ENCODE measurements at places on chromosomes 11 and 22.

- DNase-seq = no peak
Measured at GRCh38 chr11:100543386-100543785, 143.7 kb upstream of the ARHGAP42 start.

- no peak for DNase-seq
Measured at GRCh38 chr11:112658431-112658878, 302.8 kb upstream of the NCAM1 start.

GRCh38 chr11:118902336-118903203 is 18.9 kb downstream of the CXCR5 start:
- DNase-seq = no peak

DNA sequence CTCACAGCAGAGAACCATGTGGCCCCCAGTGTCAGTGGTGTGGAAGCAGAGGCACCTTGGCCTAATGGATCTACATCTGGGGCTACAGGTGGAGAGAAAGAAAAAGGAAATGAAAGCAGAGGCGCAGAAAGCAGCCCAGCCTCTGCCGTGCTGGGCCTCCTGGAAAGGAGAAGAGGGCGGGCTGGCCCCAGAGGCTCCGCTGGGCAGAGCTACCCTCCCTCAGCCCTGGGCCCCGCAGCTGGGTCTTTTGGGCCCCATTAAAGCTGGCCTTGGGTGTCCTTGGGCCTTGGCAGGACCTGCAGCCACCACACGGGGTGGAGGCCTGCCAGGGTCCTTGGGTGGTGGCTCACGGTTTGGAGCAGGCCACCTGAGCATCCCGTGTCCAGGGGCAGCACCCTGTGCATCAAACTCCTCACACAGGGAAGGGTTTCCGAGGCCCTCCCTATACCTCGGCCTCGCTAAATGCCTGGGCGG is 31.6 kb upstream of the GAL start:
- no peak for DNase-seq

DNA sequence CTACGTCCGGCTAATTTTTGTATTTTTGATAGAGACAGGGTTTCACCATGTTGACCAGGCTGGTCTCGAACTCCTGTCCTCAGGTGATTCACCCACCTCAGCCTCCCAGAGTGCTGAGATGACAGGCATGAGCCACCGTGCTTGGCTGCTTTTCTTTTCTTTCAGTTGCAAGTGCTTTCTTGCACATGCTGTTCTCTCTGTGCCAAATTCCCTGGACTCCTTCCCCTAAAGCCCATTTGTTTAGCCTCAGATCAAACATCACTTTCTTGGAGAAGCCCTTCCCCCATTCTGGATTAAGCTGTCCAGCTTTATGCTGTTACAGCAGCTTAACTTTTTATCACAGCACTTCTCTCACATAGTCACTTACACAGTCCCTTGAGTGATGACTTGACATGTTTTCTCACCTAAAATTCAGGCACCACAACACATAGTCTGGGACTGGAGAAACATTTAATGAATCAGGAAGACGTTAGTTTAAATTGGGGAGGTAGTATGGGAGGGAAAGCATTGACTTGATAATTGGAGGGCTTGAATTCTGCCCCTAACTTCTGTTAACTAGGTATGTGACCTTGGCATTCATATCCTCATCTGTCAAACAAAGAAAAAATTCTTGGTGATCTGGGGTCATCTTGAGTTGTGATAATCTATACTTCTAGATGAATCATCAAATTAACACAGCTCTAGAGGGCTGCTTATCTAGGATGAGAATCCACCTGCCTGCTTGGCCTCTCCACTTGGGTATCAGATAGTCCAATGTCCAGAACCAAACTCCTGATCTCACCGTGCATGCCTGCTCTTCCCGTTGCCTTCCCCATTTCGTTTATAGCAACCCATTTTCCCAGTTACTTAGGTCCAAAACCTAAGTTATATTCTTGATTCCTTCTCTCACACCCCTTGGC is 18.4 kb downstream of the ACO2 start:
- no peak for DNase-seq

GRCh38 chr22:24772493-24773220 is 1.9 kb downstream of the PIWIL3 start:
- DNase-seq = no peak

DNA sequence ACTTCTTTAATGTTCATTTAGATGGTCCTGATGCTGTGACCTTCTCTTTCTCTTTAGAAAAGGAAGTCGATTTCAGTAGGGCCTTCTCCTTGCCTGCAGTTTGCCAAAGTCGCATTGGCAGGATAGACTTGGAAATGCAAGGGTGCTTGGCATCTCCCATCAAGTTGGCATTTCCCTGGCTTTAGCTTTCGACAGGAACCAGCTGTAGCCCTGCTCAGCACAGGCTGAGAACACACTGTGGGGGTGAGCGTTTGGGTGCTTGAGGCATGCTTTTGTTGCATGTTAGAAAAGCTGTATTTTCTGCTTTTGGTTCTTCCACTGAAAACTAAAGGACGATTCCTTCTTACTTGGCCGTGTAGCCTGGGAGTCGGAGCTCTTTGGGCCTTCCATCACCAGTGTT is 37.7 kb downstream of the LDLRAD3 start:
- DNase-seq = no peak

DNA sequence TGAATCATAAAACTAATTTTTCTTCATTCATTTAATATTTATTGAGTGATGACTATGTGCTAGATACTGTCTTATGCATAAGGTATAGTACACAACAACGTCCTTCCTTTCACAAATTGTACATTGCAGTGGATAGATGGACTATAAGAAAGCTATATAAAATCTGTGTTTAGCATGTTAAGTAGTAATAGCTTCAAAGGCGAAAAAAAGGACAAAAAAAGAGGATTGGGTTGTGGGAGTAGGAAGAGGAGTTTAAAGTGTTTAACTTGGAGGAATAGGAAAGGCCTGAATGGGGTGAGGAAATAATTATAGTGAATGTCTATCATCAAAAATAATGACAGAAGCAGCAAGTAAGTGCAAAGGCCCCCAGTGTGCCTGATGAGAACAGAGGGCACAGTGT is 565.4 kb upstream of the LUZP2 start:
- no peak for DNase-seq

GRCh38 chr11:120674542-120674941 is 163.0 kb downstream of the GRIK4 start:
- DNase-seq = no peak

DNA sequence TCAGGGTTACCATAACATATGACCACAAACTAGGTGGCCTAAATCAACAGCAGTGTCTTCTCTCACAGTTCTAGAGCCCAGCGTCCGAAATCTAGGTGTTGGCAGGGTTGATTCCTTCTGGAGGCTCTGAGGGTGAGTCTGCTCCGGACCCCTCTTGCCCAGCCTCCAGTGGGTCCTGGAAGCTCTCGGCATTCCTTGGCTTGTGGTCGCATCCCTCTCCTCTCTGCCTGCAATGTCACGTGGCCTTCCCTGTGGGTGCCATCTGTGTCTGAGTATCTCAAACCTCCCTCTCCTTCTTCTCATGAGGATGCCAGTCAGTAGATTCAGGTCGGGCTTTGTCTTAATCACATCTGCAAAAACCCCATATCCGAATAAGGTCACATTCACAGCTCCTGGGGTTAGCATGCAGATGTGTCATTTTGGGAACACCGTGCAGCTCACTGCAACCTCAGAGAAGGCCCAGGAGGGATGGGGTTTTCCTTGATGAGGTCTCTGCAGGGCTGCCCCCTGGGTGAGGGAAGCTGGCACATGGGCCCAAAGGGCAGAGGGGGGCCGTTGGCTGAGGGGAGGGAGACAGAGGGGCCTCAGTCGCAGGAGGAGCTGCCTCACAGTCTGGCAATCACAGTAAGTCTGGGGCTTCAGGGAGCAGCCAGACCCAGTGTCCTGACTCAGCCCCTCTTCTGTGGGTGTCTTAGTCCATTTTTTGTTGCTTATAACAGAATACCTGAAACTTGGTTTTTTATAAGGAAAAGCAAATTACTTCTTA is 41.2 kb downstream of the PARVG start:
- DNase-seq = no peak

DNA sequence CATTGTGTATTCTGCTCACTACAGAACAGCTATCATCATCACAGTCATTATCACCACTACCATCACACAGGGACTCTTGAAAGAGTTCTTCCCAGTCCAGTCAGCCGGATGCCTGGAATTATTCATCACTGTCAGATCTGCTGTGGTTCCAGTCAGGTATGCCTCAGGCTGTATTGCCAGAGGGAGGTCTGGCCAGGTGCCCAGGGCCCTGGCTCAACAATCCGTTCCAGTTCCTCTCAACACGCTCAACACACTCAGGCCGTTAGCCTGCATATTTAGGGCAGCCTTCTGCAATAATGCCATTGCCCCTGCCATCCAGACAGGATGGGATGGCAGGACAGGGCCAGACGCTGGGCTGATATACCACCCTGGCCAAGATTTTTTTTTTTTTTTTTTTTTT is 28.6 kb upstream of the RASL10A start:
- DNase-seq = no peak

- DNase-seq = no peak
Measured at GRCh38 chr11:100575860-100576717, 111.0 kb upstream of the ARHGAP42 start.

- no peak for DNase-seq
Measured at GRCh38 chr22:25081409-25081824, 118.2 kb upstream of the CRYBB3 start.

DNA sequence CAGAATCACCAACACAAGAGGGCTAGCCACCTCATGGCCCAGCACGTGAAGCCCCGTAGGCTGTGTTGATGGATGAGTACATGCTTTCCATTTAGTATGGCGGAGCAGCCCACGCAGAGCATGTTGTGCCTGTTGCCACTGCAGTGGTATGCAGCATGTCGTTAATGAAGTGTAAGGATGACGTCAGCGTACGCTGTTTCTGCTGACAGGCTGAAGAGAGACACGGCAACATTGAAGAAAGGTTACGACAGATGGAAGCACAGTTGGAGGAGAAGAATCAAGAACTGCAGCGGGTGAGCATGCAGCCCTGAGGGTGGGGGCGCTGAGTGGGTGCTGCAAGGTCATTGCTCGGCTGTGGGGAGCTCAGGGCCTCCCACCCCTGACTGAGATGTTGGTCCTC is 62.8 kb downstream of the PPFIA1 start:
- DNase-seq = no peak

GRCh38 chr22:22934543-22935055 is 47.0 kb downstream of the IGLL5 start:
- DNase-seq = no peak

DNA sequence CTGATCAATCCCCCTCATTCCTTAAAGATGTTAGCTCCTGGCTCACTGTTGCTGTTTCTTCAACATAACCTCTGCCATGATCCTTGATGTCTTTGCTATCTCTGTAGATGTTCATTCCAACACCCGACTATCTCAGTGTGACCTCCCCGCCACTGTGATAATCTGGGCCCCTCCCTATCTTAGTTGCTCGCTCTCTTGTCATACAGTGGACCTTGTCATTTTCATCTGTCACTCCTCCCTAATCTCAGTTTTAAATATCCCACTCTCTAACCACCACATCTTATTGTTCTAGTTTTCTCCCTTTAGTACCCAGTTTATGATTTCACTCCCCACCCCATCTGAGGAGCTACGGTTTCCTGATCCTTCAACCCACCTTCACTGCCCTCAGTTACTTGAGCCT is 379.2 kb downstream of the SOX6 start:
- no peak for DNase-seq

All from left forelimb (tissue), 1 donor.